ENCODE measurements at places on chromosomes 13 and 19.
A peak's percentile ranks its signal among the peaks of the same experiment; 100 is the strongest.

DNA sequence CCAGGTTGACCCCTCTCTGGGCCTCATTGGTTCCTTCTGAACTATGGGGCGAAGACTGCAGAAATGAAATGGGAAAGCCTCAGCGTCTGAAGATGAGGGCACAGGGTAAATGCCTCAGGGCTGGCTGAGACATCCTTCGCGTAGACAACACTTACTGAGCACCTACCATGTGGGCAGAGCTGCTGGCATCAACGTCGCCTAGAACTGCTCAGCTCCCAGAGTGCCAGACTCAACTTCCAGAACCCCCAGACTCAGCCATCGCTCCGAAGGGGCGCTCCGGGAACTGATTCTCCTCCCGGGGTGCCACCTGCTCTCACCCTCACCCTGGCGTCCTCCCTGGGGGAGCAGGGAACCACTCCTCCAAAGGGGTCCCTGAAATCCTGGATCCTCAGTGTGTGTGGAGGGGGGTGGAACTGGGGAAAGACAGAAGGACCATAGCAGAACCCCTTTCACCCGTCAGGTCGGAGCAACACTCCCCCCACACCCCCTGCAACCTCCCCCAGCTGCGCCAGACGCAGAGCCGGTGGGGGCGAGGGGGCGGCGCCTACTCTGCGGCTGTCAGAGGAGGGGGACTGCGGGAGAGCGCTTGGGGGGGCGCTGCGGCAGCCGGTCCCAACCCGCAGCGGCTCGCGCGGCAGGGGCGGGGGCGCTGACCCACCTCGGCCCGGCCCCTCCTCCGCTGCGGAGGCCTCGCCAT is 8.2 kb upstream of the NFIC start:
- H3K4me3 ChIP-seq: peak overlapping the region; percentile 77
- no peak overlapping the region for H3K27ac ChIP-seq
- H3K4me1 ChIP-seq: peaks cover 11% of the 10 kb centered on the region

- no peak overlapping the region for H3K27ac ChIP-seq
- peaks cover 49% of the 10 kb centered on the region for H3K4me1 ChIP-seq
- H3K27me3 ChIP-seq: no peaks in the 10 kb centered on the region
- no peaks in the 10 kb centered on the region for H3K36me3 ChIP-seq
- peak overlapping the region; percentile 86 for H3K4me3 ChIP-seq
Measured at GRCh38 chr19:29714371-29714952, 599 bp downstream of the C19orf12 start.

DNA sequence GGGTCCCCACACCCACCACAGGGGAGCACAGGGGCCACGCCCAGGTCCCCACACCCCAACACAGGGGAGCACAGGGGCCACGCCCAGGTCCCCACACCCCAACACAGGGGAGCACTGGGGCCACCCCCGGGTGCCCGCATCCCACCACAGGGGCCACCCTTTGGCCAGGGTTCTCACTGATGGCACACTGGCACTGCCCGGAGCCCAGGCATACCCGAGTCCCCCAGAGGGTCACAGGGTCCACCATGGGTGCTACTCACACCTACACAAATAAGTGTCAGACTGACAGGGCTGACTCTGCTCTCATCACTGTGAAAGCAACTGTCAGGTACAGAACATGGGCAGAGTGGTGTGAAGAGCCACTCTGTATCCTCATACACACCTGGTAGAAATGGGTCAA is 98.8 kb downstream of the TUBGCP3 start:
- no peak for DNase-seq
- no peaks in the 10 kb centered on the region for H3K4me1 ChIP-seq
- H3K4me3 ChIP-seq: no peak overlapping the region
- peaks cover 49% of the 10 kb centered on the region for H3K36me3 ChIP-seq
- H3K27ac ChIP-seq: no peak overlapping the region

GRCh38 chr19:10826231-10826630 is 9.8 kb downstream of the TMED1 start:
- no peak overlapping the region for H3K27ac ChIP-seq
- no peaks in the 10 kb centered on the region for H3K4me1 ChIP-seq
- peaks cover 37% of the 10 kb centered on the region for H3K36me3 ChIP-seq
- H3K4me3 ChIP-seq: no peak overlapping the region
- H3K27me3 ChIP-seq: peaks cover 3% of the 10 kb centered on the region
- no peak for DNase-seq

- DNase-seq: no peak
- no peak overlapping the region for H3K27ac ChIP-seq
- no peaks in the 10 kb centered on the region for H3K36me3 ChIP-seq
- peaks cover 3% of the 10 kb centered on the region for H3K27me3 ChIP-seq
- H3K4me3 ChIP-seq: no peak overlapping the region
- H3K4me1 ChIP-seq: no peaks in the 10 kb centered on the region
Measured at GRCh38 chr13:39777527-39778061, 122.1 kb downstream of the COG6 start.

- H3K4me3 ChIP-seq: peak overlapping the region; percentile 68
- H3K4me1 ChIP-seq: peaks cover 61% of the 10 kb centered on the region
- DNase-seq: peak; percentile 92
- no peaks in the 10 kb centered on the region for H3K36me3 ChIP-seq
Measured at GRCh38 chr19:13846557-13847406, 30.2 kb upstream of the NANOS3 start.

DNA sequence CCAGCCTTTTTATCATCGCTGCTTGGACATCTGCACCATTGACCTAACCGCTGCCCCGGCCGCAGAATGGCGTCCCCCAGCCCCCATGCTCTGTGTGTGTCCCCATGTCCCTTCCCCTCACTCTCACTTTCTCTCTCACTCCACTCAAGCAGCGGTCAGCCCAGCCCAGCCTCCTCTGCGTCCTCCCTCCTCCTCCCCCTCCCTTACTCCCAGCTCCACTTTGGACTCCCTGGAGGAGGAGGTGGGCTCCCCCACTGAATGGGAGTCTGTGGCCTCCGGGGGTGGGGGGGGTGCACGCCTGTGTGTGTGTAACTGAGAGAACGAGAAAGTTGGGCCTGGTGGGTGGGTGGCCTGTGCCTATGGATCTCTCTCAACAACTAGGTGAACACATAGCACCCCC is 2.2 kb downstream of the MAP2K7 start:
- peaks cover 26% of the 10 kb centered on the region for H3K27me3 ChIP-seq
- peaks cover 5% of the 10 kb centered on the region for H3K36me3 ChIP-seq
- peaks cover 29% of the 10 kb centered on the region for H3K4me1 ChIP-seq
- peak overlapping the region; percentile 68 for H3K27ac ChIP-seq

DNA sequence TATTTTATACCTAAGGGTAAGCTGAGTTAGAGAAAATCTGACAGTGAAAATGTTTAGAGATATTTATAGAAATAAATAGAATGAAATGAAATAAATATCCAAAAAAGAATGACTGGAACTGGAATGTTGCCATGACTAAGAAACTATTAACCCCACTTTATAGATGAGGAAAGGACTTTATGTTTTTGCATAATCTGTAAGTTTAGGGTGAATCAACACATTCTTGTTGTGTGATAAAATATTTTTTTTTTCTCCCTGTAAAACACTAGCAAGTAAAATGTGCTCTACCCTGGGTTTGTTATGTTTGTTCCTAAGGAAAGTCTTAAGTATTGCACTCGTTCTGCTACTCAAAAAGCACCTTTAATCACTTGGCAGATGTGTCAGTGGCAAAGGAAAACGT is 83.8 kb upstream of the KL start:
- no peaks in the 10 kb centered on the region for H3K36me3 ChIP-seq
- peaks cover 12% of the 10 kb centered on the region for H3K27me3 ChIP-seq
- H3K4me1 ChIP-seq: no peaks in the 10 kb centered on the region

GRCh38 chr13:19664481-19665230 is 31.2 kb downstream of the MPHOSPH8 start:
- H3K27ac ChIP-seq: peak overlapping the region; percentile 74
- no peaks in the 10 kb centered on the region for H3K27me3 ChIP-seq
- no peak for DNase-seq
- peaks cover 13% of the 10 kb centered on the region for H3K4me1 ChIP-seq
- H3K36me3 ChIP-seq: peaks cover 58% of the 10 kb centered on the region
- no peak overlapping the region for H3K4me3 ChIP-seq

DNA sequence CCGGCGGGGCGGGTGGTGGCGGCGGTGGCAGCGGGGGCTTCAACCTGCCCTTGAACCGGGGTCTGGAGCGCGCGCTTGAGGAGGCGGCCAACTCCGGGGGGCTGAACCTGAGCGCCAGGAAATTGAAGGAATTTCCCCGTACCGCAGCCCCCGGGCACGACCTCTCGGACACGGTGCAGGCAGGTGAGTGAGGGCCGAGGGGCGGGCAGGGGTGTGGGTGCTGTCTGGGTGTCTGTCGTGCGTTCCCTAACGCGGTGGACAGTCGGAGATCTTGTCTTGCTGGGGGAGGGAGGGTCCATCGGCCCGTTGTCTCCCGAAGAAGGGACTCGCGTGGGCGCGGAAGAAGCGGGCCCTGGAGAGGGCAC is 533 bp downstream of the LRCH1 start:
- peak; percentile 47 for DNase-seq
- no peak overlapping the region for H3K27ac ChIP-seq
- H3K4me1 ChIP-seq: peaks cover 49% of the 10 kb centered on the region
